Dermis microvascular lymphatic vessel endothelial cell (primary cell): ENCODE measurements at places on chromosomes 13 and 19. TPM values are rescaled to one million over a fixed set of nuclear protein-coding genes. Genes with fewer than 3 reads are reported as not detected.

DNA sequence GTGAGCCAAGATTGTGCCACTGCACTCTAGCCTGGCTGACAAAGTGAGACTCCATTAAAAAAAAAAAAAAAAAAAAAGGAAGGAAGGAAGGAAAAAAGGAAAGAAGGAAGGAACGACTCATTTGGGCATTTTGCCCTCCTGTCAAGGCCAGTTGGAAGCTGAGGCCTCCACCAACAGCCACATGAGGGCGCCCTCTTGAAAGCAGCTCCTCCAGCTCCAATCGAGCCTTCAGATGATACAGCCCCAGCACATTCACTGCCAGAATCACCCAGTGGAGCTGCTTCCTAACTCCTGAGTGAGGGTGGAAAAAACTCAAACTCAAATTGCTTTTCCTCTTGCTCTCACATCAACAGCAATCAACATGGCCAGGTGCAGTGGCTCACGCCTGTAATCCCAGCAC lies 40.9 kb downstream of the GNG7 start:
- no peak for DNase-seq

DNA sequence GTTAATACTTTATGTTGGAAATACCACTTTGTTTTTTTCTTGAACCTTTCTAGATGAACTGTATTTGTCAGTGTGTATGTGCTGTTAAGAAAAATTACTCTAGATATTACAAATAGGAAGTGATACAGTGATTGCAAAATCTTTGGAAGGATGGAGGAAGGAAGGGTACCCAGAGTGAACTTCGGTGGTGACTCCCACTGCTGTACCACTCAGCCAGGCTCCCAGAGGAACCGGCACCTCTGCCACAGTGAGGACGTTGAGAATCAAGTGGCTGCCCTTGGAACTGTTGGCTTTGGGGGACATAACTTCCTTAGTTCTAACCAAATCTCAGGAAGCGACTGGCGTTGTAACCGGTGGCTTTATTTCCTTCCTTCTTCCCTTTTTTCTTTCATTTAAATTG lies 184.7 kb downstream of the PCCA start:
- no peak for DNase-seq

LHFPL6 gene
- total RNA-seq, result 31.8 and 69.2 TPM in 2 replicates

- DNase-seq, result no peak
These were observed 36.8 kb upstream of the ZNF536 start for GRCh38 chr19:30335306-30335886.
